Erythroblast (primary cell): ENCODE measurements at places on chromosomes 2 and 18.

DNA sequence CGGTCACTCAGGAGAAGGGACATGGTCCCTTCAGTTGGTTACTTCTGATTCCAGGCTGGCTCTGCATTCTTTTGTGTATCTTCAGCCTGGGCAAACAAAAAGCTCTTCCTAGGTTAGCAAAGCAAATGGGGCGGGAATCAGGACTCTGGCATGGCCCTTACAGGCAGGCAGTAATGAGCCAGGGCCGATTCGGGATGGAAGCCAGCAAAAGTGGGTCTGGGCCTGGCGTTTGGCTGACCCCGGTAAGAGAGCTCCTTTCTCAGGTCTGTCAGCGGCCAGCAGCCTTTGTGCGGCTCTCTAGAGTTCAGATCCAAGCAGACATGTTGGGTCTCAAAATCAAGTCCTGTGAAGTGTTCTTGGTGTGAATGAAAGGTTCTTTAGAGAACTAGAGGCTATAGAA is 81.5 kb upstream of the EML6 start:
- no peak for DNase-seq

DNA sequence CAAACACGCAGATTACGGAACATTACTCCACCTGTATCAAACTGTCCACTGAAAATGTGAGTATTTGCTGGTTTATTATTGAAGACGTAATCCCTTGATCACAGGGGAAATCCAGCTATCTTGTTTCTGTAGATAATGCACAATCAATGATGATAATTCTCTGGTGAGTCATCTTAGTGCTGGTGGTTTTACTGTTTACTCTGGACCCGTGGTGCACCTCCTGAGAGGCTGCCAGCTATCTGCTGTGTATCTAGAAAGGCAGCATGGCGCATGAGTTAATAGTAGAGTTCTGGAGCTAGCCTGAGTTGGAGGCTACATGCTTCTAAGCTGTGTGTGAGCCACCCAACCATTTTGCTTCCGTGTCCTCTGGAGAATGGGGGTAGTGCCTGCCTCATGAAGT is 6.5 kb downstream of the NCAPH start:
- DNase-seq, result peak; percentile 30

DNA sequence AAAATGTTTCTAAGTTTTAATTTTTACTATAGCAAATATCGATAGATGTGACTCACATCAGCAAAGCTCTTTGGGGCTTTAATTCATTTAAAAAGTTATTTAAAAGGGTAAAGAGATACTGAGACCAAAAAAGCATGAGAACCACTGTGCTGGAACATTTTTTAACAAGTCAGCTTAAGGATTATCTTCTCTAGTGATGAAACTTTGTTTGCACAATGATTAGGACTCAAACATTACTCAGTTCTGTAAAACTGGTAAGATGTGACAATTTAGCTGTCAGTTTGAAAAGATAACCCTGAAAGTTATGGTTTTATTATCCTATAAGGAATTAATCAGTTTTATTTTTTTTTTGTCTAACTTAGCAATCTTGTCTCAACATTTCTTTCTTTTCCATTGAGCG is 301.4 kb downstream of the TSN start:
- DNase-seq, result no peak

DNA sequence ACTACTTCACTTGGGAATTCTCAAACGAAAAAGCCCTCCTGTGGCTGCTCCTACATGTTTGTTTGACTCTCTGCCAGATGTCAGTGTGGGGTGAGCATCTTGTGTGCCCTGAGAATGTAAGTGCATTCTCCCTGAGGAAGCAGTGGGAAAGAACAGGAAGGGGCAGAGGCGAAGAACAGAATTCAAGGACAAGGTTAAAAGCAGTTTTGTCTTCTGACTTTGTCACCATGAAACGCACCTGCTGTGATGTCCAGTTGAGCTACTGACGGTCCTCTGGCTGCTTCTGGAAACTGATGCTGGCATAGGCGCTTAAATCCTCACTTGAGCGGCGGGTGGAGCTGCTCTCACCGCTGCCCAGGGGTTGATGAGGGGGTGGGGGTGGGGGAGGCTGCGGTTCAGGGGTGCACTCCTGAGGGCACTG is 4.9 kb downstream of the IRS1 start:
- no peak for DNase-seq

DNA sequence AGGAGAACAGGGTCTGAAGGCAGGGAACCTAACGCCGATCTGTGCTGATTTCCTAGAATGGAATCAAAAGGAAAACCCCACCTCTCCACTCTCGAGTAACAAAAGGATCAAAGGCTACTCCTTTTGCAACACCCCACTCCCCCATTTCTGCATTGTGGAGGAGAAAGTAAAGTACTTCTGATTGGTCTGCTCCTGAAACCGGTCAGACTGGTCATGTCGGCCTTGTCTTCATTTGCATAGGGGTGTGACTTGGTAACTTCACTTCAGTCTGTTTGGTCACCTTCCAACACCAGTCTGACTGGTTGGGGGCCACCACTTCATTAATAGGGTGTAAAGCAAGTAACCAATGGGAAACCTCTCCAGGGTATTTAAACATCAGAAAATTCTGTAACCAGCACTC is 771.9 kb downstream of the ERBB4 start:
- DNase-seq, result no peak

DNA sequence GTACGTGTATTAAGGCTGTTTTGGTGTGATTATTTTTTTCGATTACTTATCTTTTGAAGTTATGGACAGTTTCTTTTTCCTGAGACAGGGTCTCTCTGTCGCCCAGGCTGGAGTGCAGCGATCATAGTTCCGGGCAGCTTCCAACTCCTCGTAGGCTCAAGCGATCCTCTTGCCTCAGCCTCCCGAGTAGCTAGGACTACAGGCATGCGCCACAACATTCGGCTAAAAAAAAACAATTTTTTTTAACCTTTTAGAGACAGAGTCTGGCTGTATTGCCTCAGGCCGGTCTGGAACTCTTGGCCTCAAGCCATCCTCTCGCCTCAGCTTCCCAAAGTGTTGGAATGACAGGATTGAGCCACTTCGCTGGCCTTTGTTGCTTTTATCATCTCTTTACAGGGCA is 945 bp downstream of the HAT1 start:
- DNase-seq, result peak; percentile 42

DNA sequence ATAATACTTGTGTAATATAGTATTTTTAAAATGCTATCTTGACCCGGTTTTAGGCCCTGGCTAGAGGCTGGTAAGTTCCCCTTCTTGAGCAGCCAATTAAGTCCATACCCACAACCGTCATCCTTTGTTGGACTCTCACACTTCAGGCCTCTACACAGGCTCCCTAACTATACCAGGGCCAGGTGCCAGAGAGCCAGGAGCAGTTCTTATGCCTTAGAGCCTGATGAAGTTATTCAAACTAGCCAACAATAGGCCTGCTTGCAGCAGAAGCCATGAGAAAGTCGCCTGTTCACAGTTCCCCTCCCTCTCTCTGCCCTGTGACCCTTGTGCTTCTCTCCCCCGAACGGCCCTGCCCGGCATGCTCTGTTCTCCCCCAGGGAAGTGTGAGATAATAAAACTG is 454.2 kb upstream of the KLHL29 start:
- no peak for DNase-seq

DNA sequence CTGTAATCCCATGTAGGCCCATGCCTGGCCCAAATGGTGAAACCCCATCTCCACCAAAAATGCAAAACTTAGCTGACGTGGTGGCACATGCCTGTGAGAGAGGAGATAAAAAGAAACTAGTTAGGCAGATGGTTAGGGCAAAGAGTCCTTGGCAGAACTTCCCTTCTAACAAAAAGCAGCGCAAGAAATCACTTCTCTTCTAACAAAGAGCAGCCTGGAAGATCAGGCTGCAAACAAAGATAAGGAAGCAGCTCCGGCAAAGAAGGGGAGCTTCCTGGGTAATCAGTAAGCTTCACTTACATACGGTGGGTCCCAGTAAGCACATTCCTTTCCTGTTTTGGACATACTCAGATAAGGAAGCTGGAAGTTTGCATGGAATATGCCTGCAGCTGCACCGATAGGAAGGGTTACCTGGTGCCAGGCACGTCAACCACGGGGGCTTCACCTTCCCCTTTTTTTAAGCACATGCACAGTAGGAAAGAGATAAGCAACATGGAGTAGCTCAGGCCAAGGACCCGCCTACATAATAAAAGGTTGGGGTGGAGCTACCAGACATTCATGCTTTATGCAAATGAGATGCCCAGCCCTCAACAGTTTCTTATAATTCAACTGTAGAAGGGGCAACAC is 61.0 kb upstream of the SLC25A52 start:
- DNase-seq, result peak; percentile 70

DNA sequence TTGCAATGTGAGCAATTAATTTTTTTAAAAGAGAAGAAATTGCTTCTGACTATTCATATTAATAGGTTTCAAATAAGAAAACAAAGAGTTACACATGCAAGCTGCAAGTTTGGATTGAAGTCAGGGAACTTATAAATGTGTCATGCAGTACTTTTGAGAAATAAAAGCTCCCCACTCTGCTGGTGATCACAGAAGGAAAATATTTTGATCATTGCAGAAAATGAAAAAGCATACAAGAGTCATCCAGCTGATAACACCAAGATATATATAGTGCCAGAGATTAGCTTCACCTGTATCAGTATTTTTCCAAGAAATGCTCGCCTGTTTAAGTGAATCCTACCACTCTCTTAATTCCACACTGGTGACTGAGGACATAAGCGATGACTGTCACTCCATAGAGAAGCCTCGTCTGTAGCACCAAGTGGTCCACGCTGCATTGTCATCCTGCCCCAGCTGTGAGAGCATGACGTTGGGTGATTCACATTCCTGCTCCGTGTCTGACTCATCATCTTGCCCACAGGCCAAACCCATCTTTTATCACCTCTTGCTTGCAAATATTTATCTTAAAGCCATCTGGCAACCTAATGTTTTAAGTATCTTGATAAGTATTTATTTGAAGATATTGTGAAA is 178.0 kb downstream of the ASXL3 start:
- DNase-seq, result peak; percentile 93

DNA sequence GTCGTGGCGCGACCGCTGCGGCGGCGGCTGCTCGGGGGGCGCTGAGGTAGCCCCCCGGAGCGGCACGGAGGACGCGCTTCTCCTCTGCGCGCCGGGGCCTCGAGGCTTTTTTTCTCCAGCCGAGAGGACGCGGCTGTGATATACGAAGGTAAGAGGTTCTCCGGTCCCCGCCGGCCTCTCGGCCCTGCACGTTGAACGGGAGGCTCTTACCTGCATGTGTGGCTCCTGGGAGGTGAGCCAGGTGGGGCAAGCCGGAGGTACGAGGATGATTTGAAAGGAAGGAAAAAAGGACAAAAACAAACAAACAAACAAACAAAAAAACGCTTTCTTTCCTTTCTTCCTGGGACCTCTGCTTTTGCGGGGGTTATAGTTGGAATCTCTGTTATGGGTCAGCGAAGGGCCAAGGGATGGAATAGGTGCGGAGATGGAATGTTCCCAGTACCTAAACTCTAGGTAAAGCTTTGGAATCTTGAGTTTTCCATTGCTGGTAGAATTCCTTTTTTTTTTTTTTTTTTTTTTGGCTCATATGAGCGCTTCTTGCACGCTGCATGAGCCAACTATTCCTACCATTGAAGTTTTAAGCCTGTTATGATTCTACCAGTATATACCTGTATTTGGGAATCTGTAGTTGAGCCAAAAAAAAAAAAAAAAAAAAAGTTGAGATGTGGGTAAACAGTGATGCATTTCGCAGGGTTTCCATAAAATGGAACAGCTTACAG is 674 bp downstream of the PTPN4 start:
- DNase-seq, result no peak

- peak; percentile 80 for DNase-seq
Measured at GRCh38 chr18:811892-812375, at the start of gene YES1. YES1 (minus strand) TSS chr18:812242; CDS start chr18:756827, 55,415 bp downstream.

DNA sequence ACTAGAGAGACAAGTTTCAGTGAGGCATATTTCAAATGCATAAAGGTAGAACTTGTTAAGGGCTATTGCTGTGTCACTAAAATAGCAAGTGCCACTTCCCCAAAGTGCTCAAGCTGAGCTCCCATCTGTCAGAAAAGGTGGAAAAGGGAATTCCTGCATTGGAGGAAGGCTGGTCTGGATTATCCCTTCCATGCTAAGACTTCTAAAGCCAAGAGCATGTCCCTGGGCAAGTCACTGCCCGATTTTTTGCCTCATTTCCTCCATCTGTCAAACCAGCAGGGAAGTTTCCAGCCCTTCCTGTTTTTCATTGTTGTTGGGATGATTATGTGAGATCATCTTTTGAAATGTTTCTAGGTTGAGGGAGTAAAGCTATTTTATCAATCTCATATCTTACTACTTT is 175.5 kb downstream of the SETBP1 start:
- DNase-seq, result no peak

- no peak for DNase-seq
Measured at GRCh38 chr2:108026092-108026794, 39.9 kb downstream of the SLC5A7 start.

DNA sequence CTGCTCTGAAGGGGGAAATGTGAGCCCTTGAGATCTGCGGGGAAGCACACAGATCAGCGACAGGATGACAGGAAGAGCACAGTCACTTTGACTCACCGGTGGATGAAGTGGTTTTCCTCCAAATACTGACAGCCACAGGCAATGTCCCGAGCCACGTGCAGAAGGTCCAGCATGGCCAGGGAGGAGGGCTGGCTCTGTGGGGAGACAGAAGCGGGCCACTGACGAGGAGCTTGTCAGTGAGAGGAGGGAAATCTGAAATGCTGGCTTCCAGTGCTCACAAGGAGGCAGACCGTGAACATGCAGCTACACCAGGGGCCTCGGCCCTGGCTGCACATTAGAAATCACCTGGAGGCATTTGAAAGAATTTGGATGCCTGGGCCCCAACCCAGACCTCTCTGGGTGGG is 98.7 kb downstream of the CLIP4 start:
- DNase-seq, result no peak

GRCh38 chr2:48235076-48235475 is 294.9 kb upstream of the STON1 start:
- no peak for DNase-seq

GRCh38 chr2:232438951-232439757 is 16.8 kb upstream of the ALPI start:
- peak; percentile 60 for DNase-seq

- DNase-seq, result no peak
Measured at GRCh38 chr2:217451666-217452065, 551.1 kb downstream of the TNS1 start.

GRCh38 chr2:172311921-172312345 is 115.5 kb upstream of the ITGA6 start:
- no peak for DNase-seq

DNA sequence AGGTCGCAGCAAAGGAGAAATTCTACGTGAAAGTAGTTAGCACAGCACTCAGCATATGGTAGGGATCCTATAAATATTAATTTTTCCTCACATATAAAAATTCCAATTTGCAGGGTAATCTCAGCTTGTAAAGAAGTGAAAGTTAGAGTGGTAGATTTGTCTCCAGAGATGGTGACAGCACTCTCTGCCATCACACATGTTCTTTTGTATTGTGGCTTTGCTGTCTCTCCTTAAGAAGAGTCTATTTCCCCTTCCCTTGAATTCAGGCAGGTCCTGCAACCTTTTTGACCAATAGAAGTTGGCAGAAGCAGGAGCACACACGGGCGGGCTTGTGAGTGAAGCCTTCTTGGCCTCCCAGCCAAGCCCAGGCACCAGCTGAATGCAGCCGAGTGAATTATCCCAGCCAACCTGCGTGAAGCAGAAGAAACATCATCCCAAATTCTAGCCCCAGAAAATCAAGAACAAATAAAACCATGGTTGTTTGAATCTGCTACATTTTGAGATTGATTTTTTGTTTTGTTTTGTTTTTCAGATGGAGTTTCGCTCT is 107.8 kb upstream of the COPS8 start:
- DNase-seq, result no peak
